Activated CD4-positive, CD25-positive, alpha-beta regulatory T cell treated with anti-CD3 and anti-CD28 coated beads, Interleukin-2, amount 50 U/mL, for 24 hours (primary cell): ENCODE measurements at places on chromosomes 7 and 10.

- ATAC-seq: no peak
Measured at GRCh38 chr7:106331441-106332175, 46.8 kb upstream of the NAMPT start.

DNA sequence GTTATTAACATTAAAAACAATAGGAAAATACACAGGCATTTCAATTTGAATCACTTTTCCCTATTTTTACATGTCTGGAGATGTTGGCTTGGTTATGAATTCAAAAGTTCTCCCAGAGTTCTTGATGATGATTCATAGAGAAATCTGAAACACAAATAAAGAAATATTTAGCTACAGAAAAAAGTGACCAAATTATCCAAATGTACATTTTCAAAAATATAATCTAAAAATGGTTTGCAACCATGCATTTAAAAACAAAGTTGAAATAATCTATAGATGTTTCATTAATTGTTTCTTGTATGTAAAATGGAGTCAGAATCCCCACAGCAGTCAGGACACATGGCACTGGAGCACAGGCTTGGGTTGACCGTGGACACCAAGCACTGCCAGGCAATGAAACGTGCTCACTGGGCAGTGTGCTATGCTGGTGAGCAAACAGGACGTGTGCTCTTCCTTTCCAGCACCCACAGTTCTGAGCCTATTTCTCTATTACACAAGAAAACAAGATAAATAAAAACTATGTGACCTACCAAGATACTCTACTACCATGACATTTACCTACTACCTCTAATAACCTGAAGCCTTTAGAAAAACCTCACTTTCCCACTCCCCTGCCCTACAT is 44.1 kb upstream of the PTPRN2 start:
- ATAC-seq: no peak

GRCh38 chr7:82859106-82859850 is 303.4 kb downstream of the PCLO start:
- no peak for ATAC-seq

DNA sequence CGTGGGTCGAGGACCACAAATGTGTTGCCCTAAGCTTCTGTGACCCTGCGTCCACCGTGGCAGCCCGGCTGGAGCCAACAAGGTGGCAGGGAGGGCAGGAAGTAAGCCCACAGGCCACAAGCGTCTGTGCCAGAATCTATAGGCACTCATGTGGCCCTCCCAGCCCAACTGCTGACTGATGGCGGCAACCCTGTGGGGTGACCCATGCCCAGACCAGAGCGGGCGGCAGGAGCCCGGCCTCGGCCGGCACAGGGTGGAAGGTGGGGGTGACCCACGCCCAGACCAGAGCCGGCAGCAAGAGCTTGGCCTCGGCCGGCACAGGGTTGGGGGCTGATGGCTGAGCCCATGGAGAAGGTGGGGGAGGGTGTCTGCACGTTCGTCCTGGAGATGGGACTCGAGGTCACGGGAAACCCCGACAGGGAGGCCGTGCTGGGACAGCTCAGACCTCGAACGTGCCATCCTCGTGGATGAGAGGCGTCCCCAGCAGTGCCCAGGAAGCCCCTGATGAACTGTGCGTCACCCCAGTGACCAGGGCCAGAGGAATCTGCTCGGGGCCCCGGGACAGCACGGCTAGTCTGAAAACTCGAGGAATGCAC is 181.0 kb downstream of the ELFN1 start:
- no peak for ATAC-seq

DNA sequence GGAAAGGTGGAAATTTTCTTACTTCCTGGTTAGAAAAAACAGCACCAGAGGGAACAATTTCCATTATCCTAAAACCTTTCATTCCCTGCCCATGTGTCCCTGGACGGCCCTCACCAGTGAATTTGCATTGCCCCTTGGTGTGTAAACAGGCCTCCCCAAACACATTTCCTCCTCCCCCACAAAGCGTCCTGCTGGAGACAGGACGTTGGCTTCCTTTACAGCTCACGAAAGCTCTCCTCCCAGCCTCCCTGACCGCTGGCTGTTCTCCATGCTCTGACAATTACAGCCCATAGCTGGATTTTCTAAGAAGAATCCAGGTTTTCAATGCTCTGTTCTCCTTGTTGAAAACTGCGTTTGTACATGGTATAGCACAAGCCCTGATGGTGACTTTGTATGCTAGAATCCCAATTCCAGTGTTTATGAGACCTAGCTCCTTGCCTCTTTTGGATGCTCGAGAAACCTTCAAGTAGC is 724.2 kb upstream of the CELF2 start:
- ATAC-seq: no peak

DNA sequence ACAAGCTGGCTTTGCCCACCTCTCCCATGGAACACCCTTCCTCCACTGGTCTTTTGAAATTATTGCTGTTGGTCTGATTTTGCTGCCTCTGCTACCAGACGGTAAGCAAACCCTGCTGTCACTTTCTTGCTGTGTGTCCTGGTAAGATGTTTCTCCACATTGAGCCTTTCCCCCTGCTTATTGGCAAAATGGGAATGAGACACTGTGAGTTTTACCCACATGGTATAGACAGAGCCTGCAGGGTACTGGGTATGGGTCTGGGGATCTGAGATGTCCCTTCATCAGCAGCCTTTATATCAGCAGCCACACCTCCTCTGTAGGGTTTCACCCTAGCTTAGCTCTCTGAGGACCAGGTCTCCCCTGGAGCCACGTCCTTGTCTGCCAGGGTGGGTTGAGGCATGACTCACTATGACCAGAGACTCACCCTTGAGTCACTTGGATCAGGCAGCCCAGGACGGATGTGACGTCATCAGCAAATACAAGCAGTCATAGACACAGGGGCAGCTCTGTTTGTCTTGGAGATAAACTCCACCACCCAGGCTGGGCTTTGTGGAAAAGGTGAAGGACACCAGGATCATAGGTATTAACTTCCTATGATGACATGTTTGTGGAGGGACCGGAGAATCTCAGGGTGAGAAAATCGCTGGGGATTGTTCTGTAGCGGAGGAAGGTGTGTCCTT is 17.9 kb upstream of the BAIAP2L1 start:
- ATAC-seq: peak; percentile 94

- no peak for ATAC-seq
Measured at GRCh38 chr7:157407512-157408257, 70.9 kb downstream of the DNAJB6 start.

- no peak for ATAC-seq
Measured at GRCh38 chr10:86098187-86098881, 268.3 kb downstream of the GRID1 start.

DNA sequence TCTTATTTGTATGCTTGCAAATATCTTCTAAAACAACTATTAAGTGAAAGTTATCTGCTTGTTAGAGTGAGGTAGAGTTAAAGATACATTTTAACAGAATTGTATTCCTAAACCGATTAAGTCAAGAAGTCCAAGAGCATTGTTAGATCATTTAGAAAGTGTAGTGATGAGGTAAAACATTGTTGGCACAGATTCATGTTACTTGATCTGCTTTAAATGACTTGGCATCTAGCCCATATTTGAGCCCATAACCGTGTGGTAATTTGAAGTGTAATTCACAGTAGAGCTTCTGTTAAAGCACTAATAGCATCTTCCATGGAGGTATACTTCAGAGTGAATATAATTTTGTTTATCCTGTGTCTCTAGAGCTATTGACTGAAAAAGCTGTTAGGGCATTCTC is 62.1 kb downstream of the PTEN start:
- ATAC-seq: no peak

GRCh38 chr10:33335801-33336581 is 1.5 kb upstream of the NRP1 start:
- no peak for ATAC-seq

- no peak for ATAC-seq
Measured at GRCh38 chr7:144885478-144885877, 49.6 kb upstream of the TPK1 start.

- ATAC-seq: no peak
Measured at GRCh38 chr7:7014827-7015595, 167.3 kb upstream of the C1GALT1 start.

- no peak for ATAC-seq
Measured at GRCh38 chr7:158074896-158075632, 512.6 kb downstream of the PTPRN2 start.

DNA sequence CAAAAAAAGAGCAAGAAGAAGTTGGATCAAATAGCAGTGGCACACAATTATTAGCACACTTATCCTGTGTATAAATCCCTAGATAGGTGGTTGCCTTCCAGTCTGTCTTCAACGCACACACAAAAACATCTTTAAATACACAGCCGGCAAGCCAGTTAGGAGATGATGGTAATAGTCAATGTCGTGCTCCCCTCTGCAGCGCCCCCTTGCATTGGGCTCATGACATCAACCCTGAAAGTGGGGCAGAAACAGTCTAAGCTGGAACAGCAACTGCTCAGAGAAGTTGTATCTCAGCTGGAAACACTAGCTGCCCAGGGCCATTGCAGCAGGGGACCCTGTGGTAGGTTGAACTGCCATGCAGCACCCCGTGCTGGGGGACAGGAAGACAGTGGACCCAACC is 179.5 kb upstream of the YAE1 start:
- no peak for ATAC-seq

- no peak for ATAC-seq
Measured at GRCh38 chr7:155871211-155871610, 58.9 kb upstream of the SHH start.

GRCh38 chr10:121702351-121703320 is 104.4 kb upstream of the FGFR2 start:
- ATAC-seq: no peak

DNA sequence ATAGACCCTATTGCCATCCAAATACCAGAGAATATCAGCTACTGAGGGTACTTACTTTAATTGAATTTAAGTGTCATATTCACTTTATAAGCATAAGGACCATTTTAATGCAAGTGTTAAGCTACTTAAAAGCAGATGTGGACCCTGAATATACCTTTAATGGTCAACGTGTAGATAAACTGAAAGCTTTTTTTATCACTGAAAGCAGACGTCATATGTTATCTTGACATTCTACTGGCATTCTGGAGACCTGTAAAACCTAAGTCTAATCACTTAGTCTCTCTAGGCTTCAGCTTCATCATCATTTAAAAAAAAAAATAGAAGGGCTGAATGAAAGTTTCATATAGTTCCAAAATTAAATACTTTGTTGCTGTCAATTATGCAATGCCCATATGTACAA is 116.5 kb downstream of the ELAPOR2 start:
- no peak for ATAC-seq

DNA sequence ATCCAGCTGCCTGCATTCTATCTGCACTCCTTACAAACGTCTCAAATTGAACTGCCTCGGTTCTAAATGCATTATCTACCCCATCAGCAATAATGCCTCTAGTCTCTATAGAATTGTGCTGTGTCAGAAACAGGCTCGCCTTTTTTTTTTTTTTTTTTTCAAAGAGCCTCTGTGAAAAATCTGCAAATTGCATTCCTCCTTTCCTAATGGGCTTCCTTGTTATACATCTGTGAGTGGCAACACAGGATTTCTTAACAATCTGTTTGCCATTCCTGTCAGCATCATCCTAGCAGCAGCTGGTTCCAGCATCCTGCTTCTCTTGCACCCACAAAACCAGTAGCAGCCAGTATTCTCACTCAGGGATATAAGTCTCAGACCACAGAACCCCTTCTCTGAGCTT is 413.5 kb upstream of the SEMA3D start:
- ATAC-seq: no peak

DNA sequence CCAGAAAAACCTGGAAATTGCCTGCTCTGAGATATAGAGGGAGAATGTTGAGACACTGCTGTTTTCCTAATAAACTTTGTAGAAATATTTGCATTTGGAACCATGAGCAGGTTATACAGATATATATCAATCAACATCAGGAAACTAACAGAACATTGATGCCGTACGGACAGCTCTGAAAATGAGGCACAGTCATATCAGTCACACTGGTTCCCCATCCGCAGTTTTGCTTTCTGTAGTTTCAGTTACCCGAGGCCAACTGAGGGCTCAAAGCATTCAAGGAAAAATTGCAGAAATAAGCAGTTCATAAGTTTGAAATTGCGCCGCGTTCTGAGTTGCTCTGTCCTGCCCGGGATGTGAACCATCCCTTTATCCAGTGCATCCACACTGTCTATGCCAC is 137.9 kb downstream of the KLF6 start:
- no peak for ATAC-seq

DNA sequence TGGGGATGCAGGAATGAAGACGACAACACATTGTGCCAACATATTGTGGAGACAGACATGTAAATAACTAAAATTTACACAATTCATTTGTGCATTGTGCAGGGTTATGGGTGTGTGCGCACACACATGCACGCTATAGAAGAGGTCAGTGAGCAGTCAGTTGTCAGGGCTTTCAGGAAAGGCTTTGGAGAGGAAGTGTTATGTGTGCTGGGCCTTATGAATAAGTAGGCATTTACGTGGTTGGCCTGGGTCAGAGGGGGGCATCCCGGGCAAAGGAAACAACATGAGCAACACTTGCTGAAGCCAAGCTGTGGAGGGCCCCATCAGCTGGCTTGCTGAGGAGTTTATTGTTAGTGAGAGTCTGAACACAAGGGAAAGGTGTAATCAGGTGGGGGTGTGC is 4.1 kb downstream of the PRXL2A start:
- ATAC-seq: no peak

GRCh38 chr10:115974816-115975430 is 298.1 kb downstream of the GFRA1 start:
- no peak for ATAC-seq

DNA sequence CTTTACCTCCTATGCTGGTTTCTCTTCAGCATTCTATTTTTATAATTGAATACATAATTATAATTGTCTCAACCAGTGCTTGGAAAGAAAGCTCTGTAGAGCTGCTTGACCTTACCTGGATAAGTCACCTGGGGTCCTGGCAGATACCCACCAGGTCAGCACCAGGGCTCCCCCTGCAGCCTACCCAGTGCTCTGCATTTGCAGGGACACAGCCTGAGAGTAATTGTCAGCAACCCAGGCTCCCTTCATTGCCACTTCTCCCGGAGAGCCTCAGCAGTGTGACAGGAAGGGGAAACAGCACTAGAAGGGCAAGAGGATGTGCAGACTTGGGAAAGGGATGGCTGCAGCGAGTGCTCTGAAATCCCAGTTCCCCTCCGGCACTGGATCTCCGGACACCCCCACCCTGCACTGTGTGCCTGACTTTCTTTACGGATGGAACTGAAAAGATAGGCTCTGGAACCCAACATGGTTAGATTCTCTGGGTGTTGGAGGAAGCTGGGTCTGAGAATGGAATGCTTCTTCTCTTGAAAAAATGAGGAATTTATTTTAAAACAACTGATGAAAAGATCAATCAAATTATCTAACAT is 11.4 kb upstream of the PAX4 start:
- ATAC-seq: no peak
